Right ventricle myocardium superior (tissue), 1 donor: ENCODE measurements at places on chromosomes 3 and 15.
A peak's percentile ranks its signal among the peaks of the same experiment; 100 is the strongest.

- DNase-seq = peak; percentile 71
Observed at GRCh38 chr3:112333002-112333380, at the start of gene CD200. Gene CD200, plus strand, starts transcription at chr3:112333156. Its CDS starts 57 bp downstream, at chr3:112333213.

GRCh38 chr15:66094331-66094730 lies 159.2 kb downstream of the MEGF11 start:
- no peak for DNase-seq

DNA sequence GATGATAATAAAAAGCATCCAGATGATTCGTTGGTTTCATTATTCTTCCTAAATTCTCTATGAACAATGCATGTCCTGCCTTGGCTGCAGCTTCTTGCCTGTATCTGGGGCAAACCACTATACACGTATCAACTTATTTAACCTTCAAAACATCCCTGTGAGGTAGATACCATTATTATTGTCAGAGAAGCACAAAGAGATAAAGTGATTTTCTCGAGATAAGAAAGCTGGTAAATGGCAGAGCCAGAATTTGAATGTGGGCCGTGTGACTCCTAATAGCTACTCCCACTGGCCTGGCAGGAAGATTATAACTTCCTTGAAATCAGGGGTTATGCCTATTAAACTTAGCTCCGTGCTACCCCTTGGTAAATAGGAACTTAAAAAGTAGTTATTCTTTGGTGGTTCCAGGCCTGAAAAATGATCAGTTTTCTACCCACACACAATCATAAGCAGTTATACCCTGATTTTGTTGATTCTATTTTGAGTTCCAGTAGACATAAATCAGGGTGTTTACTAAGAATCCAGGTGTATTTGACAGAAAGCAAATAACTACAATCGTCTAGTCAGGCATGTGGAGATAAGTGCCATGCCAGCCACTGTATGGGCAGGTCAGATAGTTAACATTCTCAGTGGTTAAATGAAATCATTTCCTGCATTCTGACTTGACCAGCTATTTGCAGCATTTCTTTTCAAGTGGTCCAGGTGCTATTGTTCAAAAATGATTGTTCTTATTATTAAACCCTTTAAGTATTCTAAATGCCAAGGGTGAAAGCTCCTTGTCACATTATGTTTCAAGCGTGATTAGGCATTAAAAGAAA lies 99.2 kb upstream of the LRRN1 start:
- no peak for DNase-seq

DNA sequence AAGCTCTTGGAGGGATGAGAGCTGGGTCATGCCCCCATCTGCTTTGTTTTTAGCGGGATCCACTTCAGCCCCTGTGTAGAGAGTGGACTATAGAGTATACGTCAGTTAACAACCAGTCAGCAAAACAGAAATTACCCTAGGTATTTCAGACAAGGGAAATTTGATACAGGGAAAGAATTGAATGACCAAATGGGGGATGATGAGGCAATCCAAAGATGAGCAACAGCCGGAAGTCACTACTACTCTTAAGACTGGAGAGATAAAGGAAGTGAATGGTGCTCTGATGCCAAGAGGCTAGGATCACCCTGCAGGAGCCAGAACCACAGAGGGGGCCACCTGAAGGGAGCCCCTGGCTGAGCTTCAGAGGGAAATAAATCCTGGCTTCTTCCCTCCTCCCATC lies 1.7 kb upstream of the GPR62 start:
- DNase-seq = no peak

DNA sequence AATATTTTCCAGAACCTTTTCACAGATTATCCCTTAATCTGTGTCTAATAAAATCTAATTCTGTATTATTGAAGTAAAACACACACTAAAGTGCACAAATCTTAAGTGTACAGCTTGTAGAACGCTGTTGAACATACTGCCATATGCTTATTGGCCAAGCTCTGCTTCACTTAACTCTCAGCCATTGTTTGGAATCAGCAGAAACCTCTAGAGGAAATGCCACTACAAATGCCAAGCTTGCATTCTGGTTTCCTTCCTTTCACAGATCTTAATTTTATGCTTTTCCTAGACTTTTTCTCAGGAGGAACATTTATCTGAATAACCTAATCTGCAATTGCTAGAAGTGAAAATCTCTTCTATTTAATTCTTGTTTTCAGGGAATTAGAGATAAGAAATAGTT lies 10.1 kb downstream of the MNS1 start:
- DNase-seq = no peak
